Stimulated activated CD8-positive, alpha-beta memory T cell treated with anti-CD3 and anti-CD28 coated beads, Interleukin-12 subunit alpha, Interleukin-12 subunit beta, amount 100 ng/mL, for 4 hours (primary cell): ENCODE measurements at places on chromosomes 6 and 20.

GRCh38 chr6:13765570-13765969 is 48.8 kb downstream of the MCUR1 start:
- no peak for DNase-seq

- DNase-seq: no peak
Measured at GRCh38 chr6:56992703-56993102, 37.8 kb downstream of the BEND6 start.

GRCh38 chr6:501891-502601 is 110.5 kb downstream of the IRF4 start:
- peak; percentile 40 for DNase-seq

DNA sequence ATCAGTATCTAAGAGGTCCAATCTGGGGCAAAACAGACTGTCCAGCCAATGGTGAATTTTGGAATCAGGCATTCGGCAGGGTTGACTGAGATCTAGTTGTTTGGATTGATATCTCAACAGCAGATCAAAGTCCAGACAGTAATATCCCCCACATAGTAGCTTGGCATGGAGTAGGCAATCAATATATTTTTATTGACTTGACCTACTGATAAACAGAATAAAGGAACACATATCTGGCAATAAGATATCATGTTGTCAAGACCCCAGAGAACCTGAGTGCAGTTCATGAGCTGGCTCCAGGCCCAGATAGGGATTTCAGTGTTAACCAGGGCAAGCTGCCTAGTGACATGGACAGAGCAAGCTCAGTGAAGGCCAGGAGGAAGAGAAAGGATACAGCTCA is 34.4 kb downstream of the TNFAIP3 start:
- DNase-seq: no peak
